ENCODE measurements at places on chromosomes 13 and 19. TPM values are rescaled to one million over a fixed set of nuclear protein-coding genes. Genes with fewer than 3 reads are reported as not detected.

- no peak for DNase-seq
Measured at GRCh38 chr13:75455962-75456361, 26.0 kb downstream of the TBC1D4 start.

GRCh38 chr19:41804336-41804735 lies 7.9 kb downstream of the CEACAM3 start:
- no peak for DNase-seq

- no peak for DNase-seq
Measured at GRCh38 chr13:28204690-28205443, 66.5 kb downstream of the PAN3 start.

DNA sequence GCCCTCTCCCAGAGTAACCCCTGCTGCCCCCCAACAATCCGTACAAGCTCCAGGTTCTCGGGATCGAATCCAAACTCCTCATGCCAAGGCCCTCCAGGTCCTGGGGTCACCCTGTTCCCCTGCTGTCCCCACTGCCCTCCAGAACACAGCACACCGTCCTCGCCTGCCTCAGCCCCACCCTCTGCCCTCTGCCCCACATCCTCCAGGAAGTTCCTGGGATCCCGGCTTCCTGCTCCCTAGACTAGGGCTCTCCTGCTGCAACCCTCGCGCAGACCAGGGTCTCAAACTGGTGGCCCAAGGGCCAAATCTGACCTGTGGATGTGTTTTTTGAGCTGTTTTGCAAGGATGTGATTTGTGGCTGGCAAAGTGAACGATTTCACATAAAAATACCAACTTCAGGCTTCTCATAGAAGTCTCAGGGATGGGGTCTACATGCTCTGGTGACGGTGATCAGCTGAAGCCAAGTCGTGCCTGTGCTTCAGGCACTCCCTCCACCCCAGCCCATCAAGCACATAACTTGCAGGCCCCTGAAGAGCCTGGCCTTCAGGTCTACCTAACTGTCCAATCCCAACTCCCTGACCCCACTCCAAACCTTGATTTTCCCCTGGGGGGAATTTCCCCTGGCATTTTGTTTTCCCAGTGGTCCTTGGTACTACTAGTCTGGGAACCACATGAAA lies 1.8 kb downstream of the RABAC1 start:
- no peak for DNase-seq

DNA sequence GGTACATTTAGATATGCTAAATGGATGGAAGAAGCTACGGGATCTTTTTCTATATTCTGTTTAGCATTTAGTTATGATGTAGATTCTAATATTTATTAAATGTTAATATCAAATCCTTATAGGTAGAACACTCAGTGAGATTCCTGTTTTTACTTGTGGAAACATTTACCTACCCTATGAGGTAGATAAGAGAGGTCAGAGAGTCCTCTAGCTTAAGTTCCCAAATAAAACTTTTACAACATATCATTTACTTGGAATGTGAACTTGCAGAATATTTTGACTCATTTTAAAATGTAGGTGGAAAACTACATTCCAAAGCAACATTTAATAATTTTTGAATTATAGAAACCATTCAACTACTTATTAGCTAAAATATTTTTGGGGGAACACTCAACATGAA lies 63.7 kb downstream of the UBL3 start:
- no peak for DNase-seq

DNA sequence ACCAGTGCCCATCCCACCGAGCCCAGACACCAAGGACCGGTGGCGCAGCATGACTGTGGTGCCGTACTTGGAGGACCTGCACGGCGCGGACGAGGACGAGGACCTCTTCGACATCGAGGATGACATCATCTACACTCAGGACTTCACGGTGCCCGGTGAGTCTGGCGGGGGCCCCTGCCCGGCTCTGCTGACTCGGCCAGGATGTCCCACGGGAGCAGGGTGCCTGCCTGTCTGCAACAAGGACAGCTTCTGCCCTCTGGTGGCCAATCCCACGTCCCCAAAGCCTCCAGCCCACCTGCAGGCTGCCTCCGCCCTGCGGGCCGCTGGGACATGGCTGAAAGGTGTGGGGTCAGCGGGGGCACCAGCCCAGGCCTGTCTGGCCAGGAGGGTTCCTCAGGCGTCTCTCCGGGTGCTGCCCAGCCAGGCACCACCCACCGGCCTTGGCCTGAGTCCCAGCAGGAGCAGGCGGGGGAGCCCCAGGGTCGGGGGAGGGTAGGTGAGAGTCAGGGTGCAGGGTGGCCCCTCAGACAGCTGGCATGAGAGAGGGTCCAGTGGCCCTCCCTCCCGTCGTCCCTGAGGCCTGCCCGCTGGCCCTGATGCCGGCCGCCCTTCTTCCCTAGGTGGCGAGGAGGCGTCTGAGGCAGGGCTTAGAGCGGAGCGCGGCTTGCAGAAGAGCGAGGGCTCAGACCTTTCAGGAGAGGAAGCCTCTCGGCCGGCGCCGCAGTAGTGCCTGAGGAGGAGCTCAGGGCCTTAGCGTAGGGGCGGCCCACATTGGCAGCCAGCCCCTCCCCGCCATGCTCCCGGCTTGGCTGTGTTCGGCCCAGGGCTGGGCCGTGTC lies 14.6 kb downstream of the CBARP start:
- DNase-seq, result no peak

DNA sequence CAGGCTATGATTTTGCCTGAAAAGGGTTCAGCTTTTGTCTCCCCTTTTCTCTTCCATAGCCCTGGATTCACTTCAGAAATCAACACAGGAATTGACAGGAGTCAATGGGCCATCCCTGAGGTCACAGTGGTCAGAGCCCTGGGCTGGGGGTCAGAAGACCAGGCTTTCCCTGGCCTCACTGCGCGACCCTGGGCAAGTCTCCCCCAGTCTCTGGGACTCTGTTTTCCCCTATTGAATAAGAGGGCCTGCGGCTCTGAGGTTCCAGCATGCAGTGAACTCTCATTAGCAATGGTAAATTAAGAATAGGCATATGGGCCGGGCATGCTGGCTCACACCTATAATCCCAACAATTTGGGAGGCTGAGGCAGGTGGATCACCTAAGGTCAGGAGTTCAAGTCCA lies 30.7 kb upstream of the VSTM2B start:
- DNase-seq, result no peak

Gene ERICH6B
- not detected for total RNA-seq

Gene RAD23A
- total RNA-seq, result 174 TPM

Gene ZNF556
- not detected for total RNA-seq

Gene KLF16
- total RNA-seq, result 6.2 TPM

Gene GTF3A
- total RNA-seq, result 211 TPM

Gene GADD45B
- total RNA-seq, result 42.1 TPM

Measured in Right ventricle myocardium superior (tissue), 1 donor.